B cell (primary cell): ENCODE measurements at places on chromosomes 7 and 10. TPM values are rescaled to one million over a fixed set of nuclear protein-coding genes. Genes with fewer than 3 reads are reported as not detected.
A peak's percentile ranks its signal among the peaks of the same experiment; 100 is the strongest.

NPC1L1 gene
- not detected in 2 replicates for total RNA-seq

AGMO gene
- not detected in 2 replicates for total RNA-seq

GRCh38 chr7:91988213-91988612, 47.6 kb downstream of the AKAP9 start:
- no peak overlapping the region for H3K4me3 ChIP-seq
- peaks cover 7% of the 10 kb centered on the region for H3K36me3 ChIP-seq
- H3K4me1 ChIP-seq: no peaks in the 10 kb centered on the region
- no peak overlapping the region for H3K27ac ChIP-seq
- no peak for DNase-seq
- H3K27me3 ChIP-seq: no peaks in the 10 kb centered on the region

GRCh38 chr10:43199088-43199683, 60.9 kb downstream of the CSGALNACT2 start:
- no peak overlapping the region for H3K27ac ChIP-seq
- no peak overlapping the region for H3K4me3 ChIP-seq
- no peaks in the 10 kb centered on the region for H3K36me3 ChIP-seq

DNA sequence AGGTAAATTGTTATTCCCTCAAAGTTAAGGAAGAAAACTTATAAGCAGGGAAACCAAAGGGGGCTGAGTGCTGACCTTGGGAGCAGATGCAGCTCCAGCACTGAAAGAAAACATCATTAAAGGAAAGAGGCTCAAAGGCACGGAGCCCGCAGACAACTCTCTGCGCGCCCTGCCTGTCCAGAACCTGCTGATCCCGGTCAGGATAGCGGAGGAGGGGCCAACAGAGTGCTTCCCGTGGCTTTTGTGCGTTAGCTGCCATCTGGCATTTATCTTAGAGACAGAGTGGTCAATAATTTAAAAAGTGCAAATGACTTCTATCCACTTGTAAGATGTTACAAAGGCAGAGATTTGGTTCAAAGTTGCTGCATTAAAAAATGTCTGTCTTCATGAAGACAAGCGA, 162.1 kb downstream of the FANK1 start:
- H3K27me3 ChIP-seq: no peaks in the 10 kb centered on the region
- no peaks in the 10 kb centered on the region for H3K36me3 ChIP-seq
- no peaks in the 10 kb centered on the region for H3K4me1 ChIP-seq
- no peak overlapping the region for H3K27ac ChIP-seq
- DNase-seq: no peak

GRCh38 chr7:121337398-121337797, 8.6 kb downstream of the WNT16 start:
- H3K36me3 ChIP-seq: peaks cover 13% of the 10 kb centered on the region
- H3K27me3 ChIP-seq: no peaks in the 10 kb centered on the region
- no peaks in the 10 kb centered on the region for H3K4me1 ChIP-seq
- H3K4me3 ChIP-seq: no peak overlapping the region
- H3K27ac ChIP-seq: peak overlapping the region; percentile 24

DNA sequence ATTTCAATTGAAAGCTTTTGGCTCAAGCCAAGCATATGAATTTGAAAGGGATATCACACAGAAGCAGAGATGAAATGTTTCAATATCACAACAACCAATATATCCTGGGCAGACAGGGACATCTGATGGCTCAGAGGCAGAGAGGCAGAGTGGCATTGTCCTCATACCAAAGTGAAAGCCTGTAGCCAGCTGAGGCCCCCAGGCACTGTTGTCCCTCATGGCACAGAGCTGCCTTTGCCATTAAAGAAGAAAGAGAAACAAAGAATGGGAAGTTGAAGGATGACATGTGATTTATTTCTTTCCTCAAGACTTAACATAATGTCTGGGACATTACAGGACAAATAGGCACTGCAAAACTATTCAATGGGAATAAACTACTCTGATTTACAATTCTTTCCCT, 504.3 kb upstream of the PCDH15 start:
- H3K36me3 ChIP-seq: no peaks in the 10 kb centered on the region
- DNase-seq: no peak
- no peaks in the 10 kb centered on the region for H3K27me3 ChIP-seq
- H3K4me3 ChIP-seq: no peak overlapping the region
